Stimulated activated CD8-positive, alpha-beta memory T cell treated with anti-CD3 and anti-CD28 coated beads, Interleukin-7, amount 100 ng/mL, for 48 hours (primary cell): ENCODE measurements at places on chromosomes 3 and 15.
A peak's percentile ranks its signal among the peaks of the same experiment; 100 is the strongest.

DNA sequence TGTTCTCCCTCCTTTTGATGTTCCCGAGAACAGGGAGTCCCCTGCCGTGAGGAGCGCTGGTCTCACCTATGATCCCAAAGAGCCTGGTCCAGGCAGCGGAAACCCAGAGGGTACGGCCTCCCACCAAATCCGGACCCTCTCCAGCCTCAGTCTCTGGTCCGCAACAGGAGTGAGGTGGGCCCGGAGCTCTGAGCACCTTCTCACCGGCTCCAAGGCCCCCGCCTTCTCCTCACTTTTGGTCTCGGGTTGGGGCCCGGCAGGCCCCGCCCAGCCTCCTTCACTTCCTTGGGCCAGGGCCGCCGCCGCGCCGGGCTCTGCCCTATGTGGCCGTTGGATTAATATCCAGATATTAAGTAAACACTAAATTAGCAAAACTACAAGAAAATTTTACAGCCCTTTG lies 5.7 kb upstream of the SKOR1 start:
- no peak for DNase-seq

DNA sequence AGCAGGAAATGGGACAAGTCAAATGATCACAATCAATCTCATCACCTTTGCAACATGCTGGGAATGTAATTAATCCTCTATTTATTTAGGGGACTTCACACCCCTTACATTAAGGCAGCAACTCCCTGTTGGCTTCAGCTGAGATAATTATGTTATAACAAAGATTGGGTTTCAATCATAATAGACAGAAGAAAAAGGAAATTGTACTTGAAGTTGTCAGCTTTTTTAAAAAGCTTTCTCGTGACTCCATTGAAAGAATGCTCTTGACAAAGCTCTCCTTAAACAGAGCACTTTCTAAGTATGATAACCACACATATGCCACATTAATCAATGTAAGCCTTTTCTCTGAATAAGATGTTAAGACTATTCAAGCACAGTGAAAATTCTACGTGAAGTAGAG lies 65.7 kb downstream of the SHQ1 start:
- DNase-seq: no peak

- peak; percentile 9 for DNase-seq
These were observed 24.6 kb downstream of the EBLN2 start for GRCh38 chr3:73086071-73086494.

GRCh38 chr3:128343287-128344051 lies 123.2 kb downstream of the DNAJB8 start:
- DNase-seq: no peak

- no peak for DNase-seq
These were observed 174.6 kb downstream of the KLHL25 start for GRCh38 chr15:85619992-85620689.

DNA sequence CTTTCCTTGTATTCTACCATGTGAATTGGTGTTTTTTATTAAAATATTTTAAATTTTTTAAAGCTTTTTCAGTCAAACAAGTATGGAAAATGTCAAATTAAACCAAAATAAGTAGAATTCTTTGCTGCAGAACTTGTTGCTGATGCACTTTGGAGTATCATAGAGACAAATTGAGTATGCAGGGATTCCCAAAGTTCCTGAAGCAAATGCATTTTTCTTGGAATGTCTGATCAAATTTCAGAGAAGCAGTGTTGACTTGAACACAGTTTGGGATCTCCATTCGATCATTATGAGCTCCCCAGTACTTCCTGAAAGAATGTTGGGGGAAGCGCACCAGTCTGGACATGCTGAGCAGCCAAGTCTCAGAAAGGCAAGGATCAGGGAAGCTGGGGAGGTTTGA lies 517.8 kb upstream of the CFAP20DC start:
- DNase-seq: no peak

- no peak for DNase-seq
These were observed 138.5 kb downstream of the NTRK3 start for GRCh38 chr15:88118035-88118434.

GRCh38 chr3:3305084-3305483 lies 125.6 kb upstream of the CRBN start:
- no peak for DNase-seq

DNA sequence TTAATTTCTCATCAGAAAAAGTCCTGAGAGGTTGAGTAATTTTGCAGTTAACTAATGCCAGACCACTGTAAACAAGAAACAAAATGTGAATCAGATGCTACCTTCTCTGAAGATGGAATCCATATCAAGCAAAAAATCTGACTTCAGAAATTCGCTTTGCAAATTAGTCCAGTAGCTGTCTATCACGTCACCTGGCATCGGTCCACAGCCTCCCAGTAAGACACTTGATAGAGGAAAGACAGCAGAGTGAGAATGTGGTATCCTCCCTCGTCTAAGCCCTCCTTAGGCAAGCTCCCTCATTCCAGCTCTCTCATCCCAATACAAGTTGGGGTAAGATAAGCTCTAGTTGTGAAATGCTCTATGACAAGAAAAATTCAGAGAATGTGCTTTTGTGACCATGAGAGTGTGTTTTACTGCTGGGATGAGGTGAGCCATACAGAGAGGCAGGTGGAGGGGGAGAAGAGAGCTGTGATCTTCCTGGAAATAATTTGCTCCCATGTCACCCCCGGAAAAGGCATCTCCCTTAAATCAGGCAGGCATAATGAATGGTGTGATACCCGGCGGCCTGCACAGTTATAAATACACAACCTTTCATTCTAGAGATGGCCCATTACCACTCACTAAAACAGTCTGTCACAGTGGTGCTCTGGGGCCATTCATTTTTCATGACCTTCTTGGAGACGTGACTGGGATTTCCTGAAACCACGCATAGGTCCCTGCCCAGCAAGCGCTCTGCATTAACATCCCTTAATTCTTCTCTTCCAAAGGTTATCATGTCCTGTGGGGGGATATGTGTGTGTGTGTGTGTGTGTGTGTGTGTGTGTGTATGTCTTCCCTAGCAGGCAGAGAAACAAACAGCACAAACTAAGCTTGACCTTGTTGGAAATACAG lies 602.0 kb upstream of the KCNMB2 start:
- no peak for DNase-seq

DNA sequence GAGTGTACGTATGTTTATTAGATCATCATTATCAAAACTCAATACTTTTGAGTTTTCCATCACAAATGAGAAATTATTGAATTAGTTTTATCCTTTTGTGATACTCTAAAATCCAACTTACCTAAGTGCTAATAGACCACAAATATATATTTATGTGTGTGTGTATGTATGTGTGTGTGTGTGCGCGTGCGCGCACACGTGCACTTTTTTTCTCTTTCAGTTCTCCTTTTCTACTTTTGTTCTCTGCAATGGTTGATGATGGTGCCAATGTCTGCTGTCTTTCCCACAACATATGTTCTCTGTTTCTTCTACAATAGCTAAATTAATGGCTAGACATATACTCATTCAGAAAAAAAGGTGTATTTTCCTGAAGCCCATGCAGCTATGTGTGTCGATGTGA lies 571.6 kb upstream of the ARPP21 start:
- no peak for DNase-seq

GRCh38 chr3:151871639-151872468 lies 1.6 kb upstream of the SUCNR1 start:
- DNase-seq: no peak

GRCh38 chr15:74815121-74815934 lies 2.7 kb downstream of the LMAN1L start:
- DNase-seq: no peak

DNA sequence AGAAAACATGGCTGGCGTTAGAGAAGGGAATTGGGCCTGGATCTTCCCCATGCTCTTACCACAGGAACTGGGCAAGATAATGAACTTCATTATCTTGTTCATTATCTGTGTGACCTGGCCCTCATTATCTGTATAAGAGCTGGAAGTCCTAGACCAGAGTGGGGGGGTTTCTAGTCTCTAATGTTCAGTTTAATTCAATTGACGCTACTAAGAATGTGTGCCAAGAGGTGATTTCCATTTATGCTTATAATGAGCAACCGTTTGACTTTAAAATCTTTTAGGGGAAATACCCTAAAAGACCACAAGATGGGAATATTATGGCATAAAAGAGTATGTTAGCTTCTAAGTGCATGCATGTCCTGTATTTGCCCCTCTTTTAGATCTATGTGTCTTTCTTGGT lies 59.1 kb upstream of the CSTA start:
- DNase-seq: no peak

DNA sequence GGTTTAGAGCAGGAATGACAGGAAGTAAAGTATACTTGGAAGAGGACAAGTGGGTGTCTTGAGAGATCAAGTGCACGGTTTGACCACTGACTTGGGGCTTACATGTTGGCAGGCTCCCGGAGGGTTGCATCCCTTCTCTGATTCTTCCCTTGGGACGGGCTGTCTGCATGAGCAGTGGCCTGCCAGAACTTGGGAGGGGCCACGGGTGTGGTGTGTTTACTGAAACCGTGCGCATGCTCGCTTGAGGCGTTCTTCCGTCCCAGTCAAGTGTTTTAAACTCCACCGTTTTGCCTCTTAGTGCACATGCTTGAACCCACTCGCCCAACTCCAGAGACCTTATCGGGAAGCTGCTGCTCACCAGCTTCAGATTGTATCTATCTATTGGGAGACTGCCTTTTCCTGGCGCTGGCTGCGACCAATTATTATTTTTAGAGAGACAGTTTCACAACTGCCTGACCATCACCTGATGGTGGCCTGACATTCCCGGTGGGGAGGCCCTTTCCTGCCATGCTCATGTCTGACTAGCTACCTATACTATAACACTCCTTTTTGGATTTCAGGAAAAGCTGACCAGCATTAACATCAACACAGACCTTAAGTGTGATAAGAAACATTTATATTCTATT lies 14.9 kb upstream of the C3orf22 start:
- DNase-seq: no peak

GRCh38 chr3:109131276-109131675 lies 5.2 kb upstream of the C3orf85 start:
- DNase-seq: no peak

DNA sequence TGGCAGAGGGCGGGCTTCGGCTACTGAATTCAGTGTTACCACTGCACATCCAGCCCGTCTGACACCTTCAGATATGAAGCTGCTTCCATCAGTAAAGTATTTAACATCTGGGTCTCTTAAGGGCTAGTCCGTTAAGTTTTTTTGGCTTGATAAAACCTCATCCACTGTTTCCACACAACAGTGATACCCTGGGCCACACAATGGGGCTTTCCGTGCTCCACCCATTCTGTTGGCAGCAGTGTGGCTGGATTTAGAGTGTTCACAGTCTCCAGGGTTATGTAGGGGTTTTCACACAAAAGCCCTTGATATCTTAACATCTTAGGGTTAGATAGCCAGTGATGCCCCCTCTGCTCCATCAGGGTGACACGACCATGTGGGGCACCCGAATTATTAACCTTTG lies 165.0 kb downstream of the STXBP5L start:
- no peak for DNase-seq

- DNase-seq: no peak
These were observed 28.8 kb downstream of the ATG7 start for GRCh38 chr3:11300970-11301369.

GRCh38 chr15:78050441-78050809 lies 27.1 kb downstream of the TBC1D2B start:
- no peak for DNase-seq

DNA sequence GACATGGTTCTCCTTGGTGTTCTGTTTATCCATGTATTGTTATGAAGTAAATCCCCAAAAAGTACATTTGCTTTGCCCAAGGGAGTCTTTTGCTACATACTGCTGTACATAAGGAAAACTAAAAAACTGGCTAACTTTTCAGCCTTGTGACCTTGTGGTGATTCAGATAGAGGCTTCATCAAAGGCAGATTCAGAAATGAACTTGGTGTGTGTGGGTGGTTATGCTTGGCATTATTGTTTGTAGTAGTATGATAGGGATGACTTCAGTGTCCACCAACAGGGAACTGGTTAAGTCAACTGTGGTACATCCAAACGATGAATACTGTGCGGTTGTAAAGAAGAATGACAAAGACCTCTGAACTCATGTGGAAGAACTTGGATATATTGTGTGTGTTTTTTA lies 75.6 kb upstream of the CHRNB4 start:
- DNase-seq: no peak

- DNase-seq: no peak
These were observed 467.3 kb downstream of the SHQ1 start for GRCh38 chr3:72380711-72381493.

GRCh38 chr3:119305286-119305685 lies 11.1 kb downstream of the ARHGAP31 start:
- no peak for DNase-seq

DNA sequence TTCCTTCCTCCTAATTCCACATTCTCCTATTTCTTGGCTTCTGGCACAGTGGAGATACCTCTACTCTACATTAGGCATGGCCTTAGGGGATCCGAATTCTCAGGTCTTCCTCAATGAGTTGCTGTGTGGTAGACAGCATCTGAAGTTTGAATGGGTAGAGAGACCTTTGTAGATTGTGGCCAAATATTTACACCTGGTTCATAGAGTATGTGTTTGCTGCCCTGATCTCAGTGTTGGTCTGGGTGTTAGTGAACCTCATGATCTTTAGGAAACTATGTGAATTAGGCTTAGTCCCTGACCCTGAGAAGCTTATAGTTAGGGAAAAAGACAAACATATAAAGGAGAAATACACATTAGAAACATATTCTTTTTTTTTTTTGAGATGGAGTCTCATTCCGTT lies 75.8 kb downstream of the LPP start:
- DNase-seq: no peak

DNA sequence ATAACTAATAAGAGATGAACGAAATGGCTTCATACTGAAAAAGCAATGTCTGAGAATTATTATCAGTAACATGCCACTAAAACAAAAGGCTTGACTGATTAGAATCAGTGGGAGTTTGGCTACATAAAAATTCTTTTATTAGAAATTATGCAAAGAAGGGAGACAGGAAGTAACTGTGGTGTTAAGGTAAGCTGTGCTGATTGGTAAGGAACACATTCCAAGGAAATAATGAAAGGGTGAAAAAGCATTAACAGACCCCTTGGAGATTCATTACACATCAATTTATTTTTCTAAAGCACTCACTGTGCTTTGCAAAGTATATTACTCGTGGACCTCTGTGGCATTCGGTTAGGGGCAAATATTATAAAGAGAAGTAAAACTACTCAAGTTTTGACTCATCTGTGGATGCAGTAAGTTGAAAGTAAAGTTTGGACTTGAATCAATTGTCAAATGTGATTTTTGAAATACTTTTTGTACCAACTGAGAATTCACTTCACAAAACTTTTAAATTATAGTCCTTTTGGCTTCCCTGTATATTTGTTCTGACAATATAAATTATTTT lies 176.1 kb upstream of the ZPLD1 start:
- no peak for DNase-seq

- no peak for DNase-seq
These were observed 96.5 kb upstream of the MYO5C start for GRCh38 chr15:52392008-52392687.

- DNase-seq: no peak
These were observed 39.6 kb downstream of the MAP3K13 start for GRCh38 chr3:185402561-185402960.

DNA sequence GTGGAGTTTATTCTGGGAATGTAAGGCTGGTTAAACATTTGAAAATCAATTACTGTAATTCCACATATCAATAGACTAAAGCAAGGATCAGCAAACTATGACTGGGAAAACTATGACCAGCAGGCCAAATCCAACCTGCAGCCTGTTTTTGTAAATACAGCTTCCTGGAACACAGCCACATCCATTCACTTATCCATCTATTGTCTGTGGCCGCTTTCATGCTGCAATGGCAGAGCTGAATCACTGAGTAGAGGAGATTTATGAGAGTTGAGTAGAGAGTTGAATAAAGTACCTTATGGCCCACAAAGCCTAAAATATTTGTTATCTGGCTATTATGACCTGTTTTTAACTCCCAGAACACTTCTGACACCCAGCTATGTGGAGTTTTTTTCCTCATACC lies 12.2 kb downstream of the MYLK start:
- no peak for DNase-seq

GRCh38 chr3:157393113-157393512 lies 43.5 kb upstream of the PTX3 start:
- no peak for DNase-seq
